Activated CD4-positive, alpha-beta memory T cell treated with anti-CD3 and anti-CD28 coated beads for 36 hours (primary cell): ENCODE measurements at places on chromosomes 13 and 19. TPM values are rescaled to one million over a fixed set of nuclear protein-coding genes. Genes with fewer than 3 reads are reported as not detected.

DNA sequence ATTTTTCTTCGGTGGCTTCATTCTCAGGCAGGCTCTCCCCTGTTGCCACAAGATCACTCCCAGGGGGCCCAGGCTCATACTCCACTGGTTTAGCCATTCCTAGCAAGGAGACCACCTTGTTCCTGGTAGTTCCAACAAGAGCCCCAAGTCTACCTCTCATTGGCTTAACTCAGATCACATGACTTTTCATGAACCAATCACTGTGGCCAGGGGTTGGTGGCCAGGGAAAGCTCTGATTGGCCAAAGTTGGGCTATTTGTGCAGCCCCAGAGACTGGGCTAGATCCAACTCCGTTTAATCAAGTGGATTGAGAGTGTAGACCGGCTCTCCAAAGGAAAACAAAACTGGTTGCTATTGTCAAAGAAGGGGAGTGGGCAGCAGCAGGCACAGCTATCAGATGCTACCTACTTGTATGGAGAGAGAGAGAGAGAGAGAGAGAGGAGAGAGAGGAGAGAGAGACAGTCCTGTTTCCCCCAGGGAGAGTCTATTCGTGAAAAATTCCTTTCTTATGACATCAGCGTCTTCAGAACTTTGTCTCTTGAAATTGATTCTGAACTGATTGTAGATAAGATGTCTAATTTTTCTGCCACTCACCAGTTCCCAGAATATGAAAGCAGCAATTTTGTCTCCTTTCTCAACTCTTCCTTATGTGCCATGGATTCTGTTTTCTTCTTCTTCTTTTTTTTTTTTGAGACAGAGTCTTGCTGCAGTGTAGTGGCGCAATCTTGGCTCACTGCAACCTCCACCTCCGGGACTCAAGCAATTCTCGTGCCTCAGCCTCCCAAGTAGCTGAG, 5.9 kb downstream of the CEACAM19 start:
- no peak for DNase-seq

DNA sequence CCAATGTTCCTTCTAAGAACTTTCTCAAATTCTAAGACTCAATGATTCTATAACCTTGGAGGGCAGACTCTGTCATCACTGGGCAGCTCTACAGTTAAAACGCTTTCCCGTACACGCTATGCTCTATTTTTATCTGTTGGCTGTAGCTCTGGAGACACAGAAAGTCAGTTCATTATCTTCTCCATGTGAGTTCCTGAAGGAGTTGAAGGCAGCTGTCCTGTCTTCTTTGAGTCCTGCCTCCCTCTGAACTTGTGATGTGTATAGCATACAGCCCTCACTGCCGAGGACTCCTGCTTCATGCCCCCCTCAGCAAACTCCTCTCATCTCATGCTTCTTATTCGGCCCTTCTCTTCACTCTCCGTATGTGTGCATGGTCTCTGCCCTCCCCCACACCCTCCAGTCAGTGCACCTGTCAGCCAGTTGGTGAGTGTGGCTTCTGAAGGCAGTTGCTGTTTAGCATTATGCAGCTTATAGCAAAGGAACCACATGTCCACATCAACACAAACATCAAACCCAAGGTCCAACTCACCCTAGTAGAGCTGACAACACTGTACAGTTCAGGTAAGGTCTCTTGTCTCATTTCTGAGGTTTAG, 504.9 kb downstream of the DIAPH3 start:
- no peak for DNase-seq

DNA sequence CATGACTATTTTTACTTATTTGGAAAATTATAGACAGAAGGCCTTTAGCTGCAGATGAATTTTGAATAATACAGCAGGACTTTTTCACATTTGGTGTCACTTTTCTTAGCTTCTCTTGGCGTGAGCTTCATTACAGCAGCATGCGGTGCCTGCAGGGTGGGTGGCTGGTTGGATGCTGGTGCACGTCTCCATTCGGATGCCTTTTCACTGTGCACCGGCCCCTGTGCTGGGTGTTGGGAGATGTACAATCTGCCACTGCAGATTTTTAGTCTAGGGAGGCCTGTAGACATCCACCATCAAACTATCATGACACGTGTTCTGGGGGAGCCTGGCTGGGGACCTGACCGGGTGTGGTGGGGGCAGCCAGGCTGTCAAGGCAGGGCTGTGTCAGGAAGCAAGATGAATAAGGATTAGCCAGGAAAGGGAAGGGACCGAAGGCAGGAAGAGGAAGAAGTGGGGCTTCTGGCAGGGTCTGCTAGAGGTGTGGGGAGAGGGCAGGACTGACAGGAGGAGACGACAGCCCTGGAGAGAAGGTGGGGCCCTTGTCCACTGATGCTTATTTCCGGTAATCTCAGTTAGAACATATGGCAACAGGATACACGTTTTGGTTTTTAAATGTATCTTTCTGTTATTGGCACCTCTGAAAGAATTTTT, 88.8 kb downstream of the ARHGEF7 start:
- no peak for DNase-seq

The FXYD3 gene
- total RNA-seq = not detected

The ZNF583 gene
- total RNA-seq = 1.6 TPM

The ZNF816 gene
- 11.4 TPM for total RNA-seq
